ENCODE measurements at places on chromosomes 6 and 20. TPM values are rescaled to one million over a fixed set of nuclear protein-coding genes. Genes with fewer than 3 reads are reported as not detected.

Gene ADGB
- total RNA-seq, result not detected

Gene GHRH
- total RNA-seq, result not detected

Gene ZSCAN16
- total RNA-seq, result 7.8 TPM

Gene TDP2
- 35.6 TPM for total RNA-seq

Gene GABRR1
- total RNA-seq, result not detected

Measured in T-helper 17 cell (primary cell).